ENCODE measurements at places on chromosomes 4 and X.
A peak's percentile ranks its signal among the peaks of the same experiment; 100 is the strongest.

DNA sequence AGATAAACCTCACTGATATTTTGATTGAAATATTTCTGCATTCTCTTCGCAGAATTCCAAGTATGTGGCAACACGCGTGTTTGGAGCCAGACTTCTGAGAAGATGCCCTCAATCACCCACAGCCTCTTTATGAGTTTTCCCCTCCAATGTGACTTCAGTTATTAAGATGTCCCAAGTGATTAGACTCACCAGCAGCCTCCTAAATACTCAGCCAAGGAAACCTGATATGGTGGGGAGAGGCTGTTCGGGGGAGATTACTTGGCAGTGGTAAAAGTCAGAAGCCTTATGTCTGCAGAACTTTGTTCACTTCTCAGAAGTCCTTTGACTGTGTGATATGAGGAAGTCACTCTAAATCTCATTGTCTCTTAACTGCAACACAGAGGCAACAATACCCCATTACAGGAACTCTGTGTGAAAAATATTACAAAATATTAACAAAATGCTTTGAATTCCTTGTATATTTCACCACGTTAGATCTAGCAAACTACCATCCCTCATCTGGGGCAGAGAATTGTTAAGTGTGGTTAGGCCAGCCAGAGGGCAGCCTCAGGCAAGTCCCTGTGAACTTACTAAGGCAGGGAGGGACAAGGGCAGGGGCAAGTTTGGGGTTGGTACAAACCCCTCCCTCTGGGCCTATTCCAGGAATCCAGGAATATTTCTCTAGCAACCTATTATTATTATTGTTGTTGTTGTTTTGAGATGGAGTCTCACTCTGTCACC is 151.4 kb upstream of the USP9X start:
- ATAC-seq: peak; percentile 83

DNA sequence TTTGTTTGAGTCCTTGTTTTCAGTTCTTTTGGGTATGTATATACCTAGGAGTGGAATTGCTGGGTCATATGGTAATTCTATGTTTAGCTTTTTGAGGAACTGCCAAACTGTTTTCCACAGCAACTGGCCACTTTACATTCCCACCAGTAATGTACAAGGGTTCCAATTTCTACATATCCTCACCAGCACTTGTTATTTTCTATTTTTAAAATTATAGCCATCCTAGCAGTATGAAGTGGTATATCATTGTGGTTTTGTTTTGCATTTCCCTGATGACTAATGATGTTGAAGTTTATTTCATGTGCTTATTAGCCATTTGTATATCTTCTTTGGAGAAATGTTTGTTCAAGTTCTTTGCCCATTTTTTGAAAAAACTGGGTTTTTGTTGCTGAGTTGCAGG is 39.6 kb downstream of the TMEM164 start:
- ATAC-seq: no peak

DNA sequence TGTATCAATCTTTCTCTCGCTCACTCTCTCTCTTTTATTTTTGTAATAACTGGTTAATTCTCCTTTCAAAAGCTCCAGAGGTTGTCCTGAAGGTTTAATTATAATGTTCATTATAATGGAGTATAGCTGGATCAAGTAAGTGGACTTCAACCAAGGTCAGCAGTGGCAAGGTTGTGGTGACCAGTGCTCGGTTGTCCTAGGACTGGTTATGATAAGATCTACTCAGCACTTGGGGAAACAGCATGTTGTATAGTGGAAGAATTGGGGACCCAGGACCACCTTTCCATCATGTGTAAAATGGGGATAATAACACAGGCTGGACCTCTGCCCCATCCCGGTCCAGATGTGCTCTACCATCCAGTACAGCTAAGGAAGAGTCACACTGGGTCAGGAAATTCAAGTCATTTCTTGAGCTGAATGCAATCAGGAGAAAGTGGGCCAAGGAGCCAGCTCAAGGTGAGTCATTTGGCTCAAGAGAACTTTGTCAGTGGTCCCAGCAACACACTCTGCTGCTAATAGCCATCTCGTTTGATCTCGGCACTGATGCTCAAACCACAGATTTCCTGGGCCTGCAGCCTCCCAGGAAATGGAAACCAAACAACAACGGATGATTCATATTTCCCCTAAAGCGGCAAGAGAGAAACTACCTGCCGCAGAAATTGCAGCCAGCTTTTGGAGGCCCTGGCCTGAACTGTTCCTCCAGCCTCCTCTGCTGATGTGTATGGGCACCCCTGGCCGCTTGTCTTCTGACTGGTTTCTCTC is 123.6 kb upstream of the RBPJ start:
- peak; percentile 83 for ATAC-seq

- no peak for ATAC-seq
These were observed 997.2 kb upstream of the SLIT2 start for GRCh38 chr4:19254486-19254885.

DNA sequence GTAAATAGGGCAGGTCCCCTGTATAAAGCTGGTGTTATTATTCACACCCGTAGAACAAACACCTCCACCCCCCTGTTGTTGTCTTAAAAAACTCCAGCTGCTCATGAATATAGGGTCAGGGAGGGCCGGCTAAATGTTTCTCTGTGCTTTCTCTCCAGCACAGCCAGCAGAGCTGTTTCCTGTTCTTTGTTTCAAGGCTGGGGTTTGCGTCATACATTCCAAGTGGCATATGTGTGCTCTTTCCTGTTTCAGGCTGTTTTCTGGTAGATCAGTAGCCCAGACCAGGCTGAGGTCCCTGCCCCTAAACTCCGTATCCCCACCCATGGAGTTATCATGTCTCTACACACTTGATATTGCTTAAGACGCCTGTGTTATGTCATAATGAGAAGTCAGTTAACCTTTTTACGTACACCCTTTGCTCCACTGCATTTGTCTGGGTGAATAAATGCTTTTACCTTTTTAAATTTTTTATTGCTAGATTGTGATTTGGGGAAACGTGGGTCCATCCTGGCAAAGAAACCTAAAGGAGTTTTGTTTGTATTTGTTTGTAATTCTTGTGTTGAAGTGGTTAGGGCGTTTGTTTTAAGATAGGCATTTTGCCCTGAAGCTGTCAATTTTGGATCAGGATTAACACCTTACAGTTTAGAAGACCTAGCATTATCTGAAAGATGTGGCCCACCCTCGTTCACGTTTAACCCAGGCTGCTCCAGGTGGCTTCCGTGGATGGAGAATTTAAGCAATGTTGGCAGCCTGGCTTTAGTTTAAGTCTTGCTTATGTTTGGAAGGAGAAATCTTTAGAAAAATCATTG is 3.3 kb downstream of the KLF3 start:
- peak; percentile 84 for ATAC-seq

GRCh38 chr4:17327591-17327990 is 184.3 kb downstream of the QDPR start:
- no peak for ATAC-seq

GRCh38 chr4:84977396-84977795 is 10.9 kb upstream of the WDFY3 start:
- no peak for ATAC-seq

DNA sequence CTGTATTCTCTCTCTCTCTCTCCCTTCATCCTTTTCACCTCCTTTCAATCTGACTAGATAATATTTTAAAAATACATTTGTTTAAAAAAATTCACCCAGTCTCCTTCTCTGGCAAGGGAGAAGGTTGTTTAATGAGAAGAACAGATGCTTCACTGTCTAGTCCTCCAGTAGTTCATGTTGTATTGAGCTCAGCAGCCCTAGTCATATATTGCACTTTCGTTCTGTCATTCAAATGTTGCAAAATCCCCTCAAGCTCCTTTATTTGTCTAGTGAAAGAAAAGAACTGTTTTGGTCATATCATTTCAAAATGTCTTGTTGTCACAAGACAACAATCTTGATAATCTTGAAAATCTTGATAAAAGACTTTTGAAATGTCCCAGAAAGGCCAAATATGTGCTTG is 248.0 kb downstream of the GALNTL6 start:
- no peak for ATAC-seq

- ATAC-seq: no peak
These were observed 13.1 kb upstream of the PARM1 start for GRCh38 chr4:74919783-74920182.

GRCh38 chr4:176223561-176223960 is 28.2 kb upstream of the SPATA4 start:
- ATAC-seq: no peak

DNA sequence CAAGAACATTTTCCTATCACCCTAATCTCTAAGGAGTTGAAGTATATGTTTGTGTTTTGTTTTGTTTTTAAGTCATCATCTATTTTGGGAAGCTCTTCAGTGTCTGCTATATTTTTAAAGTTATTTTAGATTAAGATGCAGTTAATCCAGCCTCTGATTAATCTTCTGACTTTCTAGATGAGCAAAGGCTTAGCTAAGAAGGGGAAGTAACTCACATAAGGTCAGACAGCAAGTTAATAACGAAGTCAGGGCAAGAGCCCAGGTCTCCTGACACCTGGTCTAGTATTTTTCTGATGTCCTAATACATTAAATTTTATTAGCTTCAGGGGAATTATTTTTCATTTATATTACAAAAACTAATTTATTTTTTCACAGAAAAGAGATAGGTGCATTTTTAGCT is 168.5 kb downstream of the SOWAHB start:
- ATAC-seq: no peak

DNA sequence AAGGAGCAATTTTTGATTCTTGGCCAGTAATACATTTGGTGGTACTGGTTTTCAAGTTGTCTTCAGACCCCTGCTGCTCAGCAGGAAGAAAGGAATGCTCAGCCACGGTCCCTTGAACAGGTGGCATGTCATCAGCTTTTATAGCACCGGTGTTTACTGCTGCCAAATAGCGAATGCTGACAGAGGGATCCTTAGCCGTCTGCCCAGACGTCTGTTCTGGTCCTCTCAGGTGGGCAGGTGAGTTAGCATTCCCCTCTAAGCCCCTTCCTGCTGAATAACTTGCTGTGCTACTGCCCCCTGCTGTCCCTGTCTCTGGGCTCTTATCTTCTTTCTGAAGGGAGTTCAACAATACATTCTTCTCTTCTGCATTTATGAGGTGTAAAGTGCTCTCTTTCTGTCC is 28.4 kb downstream of the BOD1L1 start:
- ATAC-seq: no peak

DNA sequence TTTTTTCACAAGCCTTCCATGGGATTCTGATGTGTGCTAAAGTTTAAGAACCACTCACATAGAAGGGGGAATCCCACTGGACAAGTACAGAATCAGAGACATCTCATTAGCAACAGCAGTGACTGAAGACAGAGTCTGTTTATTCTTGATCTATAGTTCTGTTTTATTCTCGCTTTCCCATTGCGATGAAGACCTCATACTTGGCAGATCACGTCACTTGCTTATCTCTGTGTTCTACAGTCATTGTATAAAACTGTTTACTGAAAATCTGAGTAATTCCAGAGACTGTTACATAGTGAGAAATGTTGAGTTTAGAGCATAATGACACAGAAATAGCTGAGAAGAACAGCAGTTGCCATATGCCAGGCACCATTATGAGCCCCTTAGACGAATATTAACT is 185.5 kb downstream of the PTTG2 start:
- no peak for ATAC-seq
